CD4-positive, alpha-beta T cell treated with Interleukin-21 for 1 hour (primary cell): ENCODE measurements at places on chromosomes 4 and X.

GRCh38 chrX:108264376-108264775 is 172.8 kb downstream of the ATG4A start:
- no peak for DNase-seq

GRCh38 chrX:72018277-72019112 is 107.8 kb downstream of the NHSL2 start:
- DNase-seq, result peak; percentile 86

GRCh38 chr4:40205259-40206198 is 8.7 kb downstream of the RHOH start:
- DNase-seq, result peak; percentile 70

DNA sequence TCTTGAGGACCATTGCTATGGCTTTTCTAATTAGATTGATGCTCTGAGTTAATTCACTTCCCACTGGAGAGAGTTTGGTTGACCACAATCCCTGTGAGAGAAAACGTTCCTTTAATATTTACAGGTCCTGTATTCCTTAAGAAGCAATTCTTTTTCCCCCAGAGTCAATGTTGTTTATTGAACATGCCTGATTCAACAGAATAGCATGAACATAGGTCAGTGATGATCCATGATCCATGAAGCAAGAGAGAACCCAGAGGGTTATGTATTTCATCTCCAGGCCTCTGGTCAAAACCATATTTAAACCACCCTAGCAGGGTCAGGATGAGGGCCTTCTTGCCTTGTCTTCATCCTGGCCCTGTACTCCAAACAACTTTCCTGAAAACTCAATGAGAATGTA is 39.4 kb upstream of the EFHC2 start:
- DNase-seq, result no peak

DNA sequence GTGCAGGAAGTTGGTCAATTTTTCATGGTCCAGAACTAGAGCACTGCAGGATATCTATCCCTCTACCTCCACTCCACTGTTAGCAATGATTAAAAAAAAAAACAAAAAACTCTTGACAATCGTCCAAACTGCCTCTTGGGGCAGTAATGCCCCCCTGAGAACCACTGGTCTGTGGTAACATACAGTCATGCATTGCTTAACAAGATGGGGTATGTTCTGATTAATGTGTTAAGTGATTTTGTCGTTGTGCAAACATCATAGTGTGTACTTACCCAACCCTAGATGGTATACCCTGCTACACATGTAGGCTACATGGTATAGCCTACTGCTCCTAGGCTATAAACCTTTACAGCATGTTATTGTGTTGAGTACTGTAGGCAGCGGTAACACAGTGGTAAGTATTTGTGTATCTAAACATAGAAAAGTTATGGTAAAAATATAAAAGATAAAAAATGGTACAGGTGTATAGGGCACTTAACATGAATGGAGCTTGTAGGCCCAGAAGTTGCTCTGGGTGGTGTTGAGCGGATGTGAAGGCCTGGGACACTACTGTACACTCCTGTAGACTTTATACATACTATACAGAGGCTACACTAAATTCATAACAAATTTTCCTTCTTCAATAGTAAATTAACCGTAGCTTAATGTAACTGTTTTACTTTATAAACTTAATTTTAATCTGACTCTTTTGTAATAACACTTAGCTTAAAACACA is 34.1 kb downstream of the ART3 start:
- DNase-seq, result no peak

GRCh38 chr4:53100501-53101190 is 238.5 kb downstream of the RASL11B start:
- no peak for DNase-seq

GRCh38 chr4:10917566-10917965 is 233.0 kb upstream of the CLNK start:
- no peak for DNase-seq

- no peak for DNase-seq
These were observed 53.9 kb downstream of the FAT4 start for GRCh38 chr4:125368671-125369081.

DNA sequence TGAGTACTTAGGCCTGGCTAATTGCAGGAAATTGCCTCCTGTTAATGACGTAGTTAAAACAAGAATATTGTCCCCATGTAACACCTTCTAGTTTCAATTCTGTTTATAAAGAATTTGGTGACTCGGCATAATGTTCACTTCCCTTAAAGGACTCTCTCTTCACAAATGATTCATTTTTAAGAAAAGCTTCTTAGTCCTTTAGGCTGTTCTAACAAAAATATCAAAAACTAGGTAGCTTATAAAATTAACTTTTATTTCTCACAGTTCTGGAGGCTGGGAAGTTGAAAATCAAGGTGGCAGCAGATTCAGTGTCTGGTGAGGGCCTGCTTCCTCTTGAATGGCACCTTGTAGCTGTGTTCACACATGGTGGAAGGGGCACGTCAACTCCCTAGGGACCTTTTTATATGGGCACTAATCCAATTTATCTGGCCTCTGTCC is 23.8 kb downstream of the COL25A1 start:
- no peak for DNase-seq
